ENCODE measurements at places on chromosomes 4 and X.

GRCh38 chr4:181701894-181702293 is 541.3 kb upstream of the TENM3 start:
- no peak for DNase-seq

GRCh38 chrX:130869239-130869638 is 33.8 kb downstream of the ENOX2 start:
- DNase-seq: no peak

DNA sequence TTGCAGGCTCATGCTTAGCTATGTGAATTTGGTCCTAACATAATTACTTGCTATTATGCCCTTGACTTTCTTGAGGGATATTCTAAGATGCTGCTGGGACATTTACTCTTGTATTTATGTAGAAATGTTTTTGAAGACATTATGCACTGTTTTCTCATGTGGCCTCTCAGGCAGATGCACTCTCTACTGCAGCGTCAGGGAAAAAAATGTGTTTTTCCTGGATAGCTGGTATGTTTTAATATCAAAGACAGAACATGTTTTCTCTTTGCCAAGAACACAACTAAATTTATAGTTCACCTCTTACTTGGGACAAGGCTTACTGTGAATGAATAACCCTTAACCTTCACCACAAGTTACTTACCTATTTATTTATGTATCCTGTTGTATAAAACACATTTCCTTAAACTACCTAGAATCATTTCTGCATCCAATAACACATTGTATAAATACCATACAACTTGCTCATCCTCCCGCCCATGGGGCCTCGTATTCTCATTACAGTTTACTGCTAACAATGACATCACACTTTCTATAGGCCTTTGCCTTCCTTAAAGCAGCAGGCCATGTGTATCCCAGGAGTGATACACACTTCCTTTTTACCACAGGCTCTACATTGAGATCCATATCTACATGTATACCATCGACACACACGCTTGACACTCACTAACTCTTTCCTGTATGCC is 178.7 kb downstream of the SLIT2 start:
- no peak for DNase-seq

GRCh38 chr4:54254116-54254914 is 25.2 kb downstream of the PDGFRA start:
- no peak for DNase-seq

- DNase-seq: no peak
Measured at GRCh38 chr4:1771555-1772305, 21.4 kb upstream of the FGFR3 start.

DNA sequence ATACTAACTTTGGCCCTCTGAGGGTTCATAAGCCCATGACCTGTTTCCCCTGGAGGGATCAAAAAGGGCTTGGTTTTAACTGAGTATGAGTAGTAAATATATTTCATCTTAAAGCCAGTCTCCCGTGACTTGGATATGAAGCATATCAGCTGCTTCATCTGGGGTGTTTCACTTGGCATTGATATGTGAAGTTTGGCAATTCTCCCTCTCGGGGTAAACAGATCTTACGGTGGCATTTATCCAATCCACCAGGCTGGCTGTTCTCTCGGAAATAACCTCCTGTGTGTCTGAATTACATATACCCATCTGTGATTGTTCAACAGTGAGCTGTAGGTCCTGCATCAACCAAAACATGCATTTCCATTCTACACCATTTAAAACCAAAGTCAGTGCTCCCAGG is 130.7 kb downstream of the ADAM29 start:
- DNase-seq: no peak

DNA sequence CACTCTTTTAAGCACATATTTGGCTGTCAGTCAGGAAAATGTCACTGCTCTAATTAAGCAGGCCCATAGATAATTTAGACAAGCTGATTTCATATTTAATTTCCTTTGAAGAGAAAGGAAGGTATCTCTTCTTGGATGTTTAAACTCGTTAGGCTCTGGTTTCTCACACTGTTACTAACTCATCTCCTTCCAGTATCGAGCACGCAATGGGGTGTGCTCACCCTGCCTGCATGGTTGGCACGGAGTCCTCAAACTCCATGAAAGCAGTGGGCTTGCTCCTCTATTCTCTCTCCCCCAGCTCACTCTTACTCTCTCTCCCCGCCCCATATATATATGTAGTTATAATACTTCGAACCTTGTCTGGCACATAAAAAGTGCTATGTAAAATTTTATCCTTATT is 76.9 kb downstream of the EGF start:
- DNase-seq: no peak

DNA sequence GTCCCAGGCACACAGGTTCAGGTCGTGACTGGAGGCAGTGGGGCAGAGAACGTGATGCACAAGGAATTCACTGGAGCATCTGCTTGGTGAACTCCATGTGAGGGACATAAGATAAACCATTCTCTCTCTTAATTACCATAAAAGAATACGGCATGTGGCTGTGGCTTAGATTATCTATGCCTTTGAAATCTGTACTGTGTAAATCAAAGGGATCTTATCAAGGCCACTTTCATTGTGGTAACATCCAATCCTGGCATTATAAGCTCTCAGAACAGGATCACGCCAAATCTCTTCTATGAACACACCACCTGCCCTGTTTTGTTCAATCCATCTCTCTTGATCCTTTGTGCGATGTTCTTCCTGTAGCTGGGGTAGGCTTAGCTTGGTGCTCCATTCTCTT is 192.3 kb downstream of the SPATA18 start:
- no peak for DNase-seq

DNA sequence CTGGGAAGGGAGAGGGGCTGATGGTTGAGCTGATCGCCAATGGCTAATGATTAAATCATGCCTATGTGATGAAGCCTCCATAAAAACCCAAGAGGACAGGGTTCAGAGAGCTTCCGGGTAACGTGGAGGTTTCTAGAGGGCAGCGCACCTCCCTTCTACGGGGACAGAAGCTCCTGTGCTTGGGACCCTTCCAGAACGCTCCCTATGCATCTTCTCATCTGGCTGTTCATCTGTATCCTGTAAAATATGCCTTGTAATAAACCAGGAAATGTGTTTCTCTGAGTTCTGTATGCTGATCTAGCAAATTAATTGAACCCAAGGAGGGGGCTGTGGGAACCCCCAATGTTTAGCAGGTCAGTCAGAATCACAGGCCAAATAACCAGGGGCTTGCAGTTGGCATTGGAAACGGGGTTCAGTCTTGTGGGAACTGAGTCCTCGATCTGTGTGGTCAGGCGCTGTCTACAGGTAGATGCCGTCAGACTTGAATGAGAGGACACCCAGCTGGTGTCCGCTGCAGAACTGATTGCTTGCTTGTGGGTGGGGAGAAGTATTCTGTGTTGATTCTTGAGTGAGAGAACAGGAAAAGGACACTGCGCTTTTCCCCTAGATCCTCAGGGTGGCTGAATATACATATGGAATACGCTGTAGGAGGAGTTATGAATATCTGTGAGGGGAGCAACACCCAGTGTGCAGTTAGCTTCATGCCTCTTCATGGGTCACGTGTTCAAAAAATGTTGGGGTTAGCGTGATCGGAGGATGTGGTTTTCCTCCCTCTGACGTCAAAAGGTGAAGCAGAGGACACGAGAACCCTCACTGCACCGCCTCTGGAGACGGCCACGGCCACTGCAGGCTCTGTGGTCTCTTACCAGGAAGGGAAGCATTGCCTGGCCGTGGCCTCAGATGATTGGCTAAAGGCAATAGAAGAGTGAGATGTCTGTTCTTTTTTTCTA is 29.2 kb downstream of the HTT-AS start:
- DNase-seq: no peak

- DNase-seq: no peak
Measured at GRCh38 chr4:79998201-79998600, 74.8 kb downstream of the ANTXR2 start.

- DNase-seq: no peak
Measured at GRCh38 chr4:1792832-1793495, at the start of gene FGFR3. Gene FGFR3, plus strand, starts transcription at chr4:1793293. Its CDS starts 642 bp downstream, at chr4:1793935.

GRCh38 chrX:46665232-46666152 is 91.9 kb downstream of the CHST7 start:
- no peak for DNase-seq

GRCh38 chrX:68644861-68645260 is 2.6 kb upstream of the STARD8 start:
- no peak for DNase-seq

GRCh38 chrX:134971926-134972325 is 18.9 kb upstream of the SMIM10 start:
- DNase-seq: no peak

DNA sequence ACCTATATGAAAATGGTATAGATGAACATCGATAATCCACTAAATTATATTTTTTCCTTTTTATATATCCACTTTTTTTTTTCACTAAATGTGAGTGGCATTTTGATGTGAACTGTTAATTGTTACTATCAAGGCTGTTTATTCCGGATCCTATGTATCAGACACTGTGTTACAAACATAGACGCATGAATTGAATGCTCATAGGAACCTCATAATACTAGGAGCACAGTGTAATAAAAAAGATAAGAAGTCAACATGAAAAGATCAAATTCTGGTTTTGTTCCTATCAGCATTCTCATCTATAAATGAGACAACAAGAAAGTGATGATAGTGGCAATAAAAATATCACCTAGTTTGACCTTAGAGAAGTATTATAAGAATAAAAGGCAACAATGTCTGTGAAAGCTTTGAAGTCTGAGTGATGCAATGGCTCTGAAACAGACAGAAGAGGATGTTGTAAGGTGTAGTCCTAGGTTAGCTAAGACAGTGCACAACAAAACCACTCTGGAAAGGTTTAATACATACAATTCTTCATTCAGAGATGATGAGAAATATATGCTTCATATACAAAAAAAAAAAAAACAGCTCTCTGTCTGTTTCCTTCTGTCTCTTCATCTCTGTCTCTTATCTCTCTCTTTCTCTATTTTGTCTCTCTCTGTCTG is 148.6 kb upstream of the NLGN4X start:
- no peak for DNase-seq

GRCh38 chr4:55791666-55792065 is 27.9 kb upstream of the EXOC1L start:
- DNase-seq: no peak

DNA sequence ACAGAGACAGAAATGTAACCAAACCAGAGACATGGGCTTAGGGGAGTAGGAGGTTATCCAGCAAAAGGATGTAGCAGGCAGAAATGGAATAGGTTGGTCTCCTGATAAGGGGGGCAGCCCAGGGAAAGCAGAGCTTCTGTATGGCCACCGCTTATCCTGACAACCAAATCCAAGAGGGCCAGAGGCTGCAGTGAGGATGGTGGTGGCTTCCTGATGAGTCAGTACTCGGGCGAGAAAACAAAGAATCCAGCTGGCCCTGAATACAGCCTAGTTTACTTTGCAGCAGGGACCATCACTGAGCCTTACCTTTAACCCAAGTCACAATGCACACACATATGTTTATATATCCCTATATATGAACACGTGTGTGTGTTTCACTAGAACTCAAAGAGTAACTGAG is 129.7 kb upstream of the FTHL17 start:
- DNase-seq: no peak

DNA sequence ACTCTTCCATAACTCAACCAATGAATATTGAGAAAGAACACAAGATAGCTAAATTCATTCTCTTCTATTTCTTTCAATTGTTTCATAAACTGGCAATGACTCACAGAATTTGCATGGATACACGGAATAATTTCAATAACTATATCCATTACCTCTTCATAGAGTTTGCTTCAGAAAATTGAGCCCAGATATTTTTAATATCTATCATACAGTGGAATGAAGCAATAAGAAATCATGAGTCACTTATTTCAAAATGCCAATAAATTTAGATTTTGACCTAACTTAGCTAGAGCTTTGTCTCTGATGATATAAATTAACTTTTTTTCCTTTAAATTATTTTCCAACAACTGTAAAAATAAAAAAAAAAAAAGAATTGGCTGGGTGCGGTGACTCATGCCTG is 22.2 kb upstream of the MANBA start:
- no peak for DNase-seq

DNA sequence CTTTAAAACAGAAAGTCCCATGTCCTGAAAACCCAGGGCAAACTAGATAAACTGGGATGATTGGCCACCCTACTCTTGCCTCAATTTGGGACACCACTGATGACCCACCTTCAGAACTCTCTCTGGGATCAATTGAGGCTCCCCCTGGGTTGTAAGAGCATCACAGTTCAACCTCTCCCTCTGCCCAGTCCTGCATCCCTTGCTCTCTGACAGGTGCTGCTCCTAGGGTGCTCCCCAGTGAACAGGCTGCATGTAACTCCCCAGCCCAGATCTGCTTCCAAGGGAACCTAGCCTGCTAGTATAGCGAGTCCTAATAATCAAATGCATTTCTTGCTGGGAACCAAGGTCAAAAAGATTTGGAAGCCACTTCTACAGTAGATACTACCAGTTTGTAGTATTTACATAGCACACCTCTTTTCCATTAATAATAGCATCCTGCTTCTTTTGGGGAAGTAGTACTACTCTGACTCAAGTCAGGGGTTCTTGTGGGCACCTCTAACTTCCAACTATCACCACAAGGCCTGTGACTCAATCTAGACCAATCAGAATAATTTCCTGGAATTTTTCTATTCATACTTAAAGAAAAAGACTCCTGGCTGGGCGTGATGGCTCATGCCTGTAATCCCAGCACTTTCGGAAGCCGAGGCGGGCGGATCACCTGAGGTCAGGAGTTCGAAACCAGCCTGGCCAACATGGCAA is 42.1 kb upstream of the SPINK2 start:
- no peak for DNase-seq

DNA sequence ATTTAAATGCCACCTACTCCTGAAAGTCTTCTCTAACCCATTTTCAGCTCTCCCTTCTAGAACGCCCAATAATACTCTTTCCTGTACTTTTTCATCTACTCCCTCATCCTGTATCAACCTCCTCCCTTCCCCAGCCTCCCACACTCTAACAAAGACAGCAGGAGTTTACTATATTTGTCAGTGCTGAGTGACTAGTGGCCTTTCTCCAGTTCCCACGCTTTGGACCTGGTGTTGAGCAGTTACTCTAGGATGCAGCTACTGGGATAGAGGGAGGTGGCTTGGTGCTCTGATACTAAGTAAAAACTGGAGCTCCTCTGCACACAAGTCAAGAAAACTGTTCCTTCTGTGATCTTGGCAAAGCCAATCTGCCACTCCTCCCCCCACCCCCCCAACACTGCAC is 36.1 kb upstream of the KLHL13 start:
- no peak for DNase-seq

GRCh38 chr4:136841526-136841925 is 690.8 kb downstream of the PCDH18 start:
- DNase-seq: no peak

DNA sequence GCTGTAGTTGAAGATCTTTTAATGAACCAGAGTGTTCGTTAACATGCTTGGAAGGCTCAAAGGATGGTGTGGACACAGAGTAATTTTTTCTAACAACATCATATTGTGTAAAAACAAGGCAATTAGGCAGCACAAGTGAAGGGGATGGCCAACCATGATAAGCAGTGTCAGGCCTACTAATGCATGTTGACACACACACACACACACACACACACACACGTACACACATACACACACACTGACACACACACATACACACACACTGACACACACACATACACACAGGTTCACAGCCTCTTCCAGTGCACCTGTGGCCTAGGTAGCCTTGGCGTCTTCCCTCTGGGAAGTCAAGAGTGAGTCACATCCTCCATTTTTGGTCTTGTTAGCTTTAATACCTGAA is at the start of gene SUPT20HL1:
Gene SUPT20HL1 (plus strand): TSS at position 368 of the 400 bp plus-strand sequence. CDS start 2,122 bp downstream, outside the sequence.
- DNase-seq: no peak

Data from vagina (tissue), 2 donors.